CD4-positive, alpha-beta T cell treated with Interleukin-12 subunit alpha and Interleukin-12 subunit beta, for 1 hour (primary cell): ENCODE measurements at places on chromosomes 7 and 10.

DNA sequence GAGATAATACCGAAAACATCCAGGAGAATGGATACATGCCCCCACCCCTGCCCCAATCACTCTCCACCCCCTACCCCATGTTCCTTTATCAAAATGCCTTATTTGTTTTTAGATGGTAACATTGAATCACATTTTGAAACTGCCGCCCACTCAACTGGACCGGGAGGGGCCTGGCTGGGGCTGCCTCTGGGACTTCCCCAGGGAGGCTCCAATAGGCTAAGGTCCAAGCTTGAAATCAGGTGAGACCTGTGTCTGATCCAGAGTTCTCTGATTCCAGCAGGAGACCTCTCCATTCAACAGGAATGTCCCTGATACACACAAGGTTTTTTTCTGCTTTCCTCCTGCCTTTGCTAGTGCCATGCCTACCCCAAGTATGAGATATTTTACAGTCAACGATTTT, 43.8 kb upstream of the ACSL5 start:
- no peak for DNase-seq

- no peak for DNase-seq
Observed at GRCh38 chr10:123538401-123539320, 127.5 kb upstream of the GPR26 start.

GRCh38 chr7:90889210-90889609, 293.1 kb downstream of the CDK14 start:
- no peak for DNase-seq

GRCh38 chr10:128068398-128069285, 57.6 kb downstream of the MKI67 start:
- DNase-seq = no peak
